Stimulated activated naive CD4-positive, alpha-beta T cell (primary cell): ENCODE measurements at places on chromosomes 3 and 15.

DNA sequence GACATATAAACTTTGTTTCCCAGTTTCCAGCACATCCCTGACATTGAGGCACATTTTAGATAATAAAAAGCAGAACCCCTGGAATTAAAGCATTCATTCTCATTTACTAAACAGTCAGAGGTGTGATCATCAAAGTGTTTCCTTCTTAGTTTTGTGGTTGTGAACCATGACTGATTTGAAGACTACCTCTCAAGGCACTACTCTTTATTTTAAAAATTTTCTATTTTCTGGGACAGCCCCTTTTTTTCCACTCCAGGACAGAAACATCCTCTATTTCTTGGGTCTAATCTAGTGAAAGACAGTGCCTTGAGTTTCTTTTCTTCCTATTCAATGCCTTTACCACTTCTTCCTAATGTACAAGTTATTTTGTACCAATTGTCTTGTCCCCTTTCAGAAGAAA, 5.2 kb downstream of the SST start:
- DNase-seq: no peak

- no peak for DNase-seq
Measured at GRCh38 chr3:169389925-169390253, 273.6 kb downstream of the MECOM start.

DNA sequence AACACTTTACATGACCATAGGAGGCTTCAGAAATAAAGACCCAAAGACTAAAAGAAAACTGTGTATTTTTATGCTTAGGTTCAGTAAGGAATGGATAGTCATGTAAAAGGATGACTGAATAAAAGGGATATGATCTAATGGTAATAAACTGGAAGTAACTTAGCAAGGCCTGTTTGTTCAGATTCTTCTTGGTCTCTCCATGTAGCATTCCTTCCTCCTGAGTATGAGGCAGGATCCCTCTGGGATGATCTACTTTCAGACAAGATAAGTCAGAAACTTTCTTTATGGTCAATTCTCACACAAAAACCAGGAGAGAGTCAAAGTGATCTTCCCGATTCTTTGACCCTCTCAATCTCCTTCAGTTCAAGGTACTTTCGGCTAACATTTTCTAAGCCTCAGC, 340.8 kb upstream of the DCBLD2 start:
- DNase-seq: no peak

DNA sequence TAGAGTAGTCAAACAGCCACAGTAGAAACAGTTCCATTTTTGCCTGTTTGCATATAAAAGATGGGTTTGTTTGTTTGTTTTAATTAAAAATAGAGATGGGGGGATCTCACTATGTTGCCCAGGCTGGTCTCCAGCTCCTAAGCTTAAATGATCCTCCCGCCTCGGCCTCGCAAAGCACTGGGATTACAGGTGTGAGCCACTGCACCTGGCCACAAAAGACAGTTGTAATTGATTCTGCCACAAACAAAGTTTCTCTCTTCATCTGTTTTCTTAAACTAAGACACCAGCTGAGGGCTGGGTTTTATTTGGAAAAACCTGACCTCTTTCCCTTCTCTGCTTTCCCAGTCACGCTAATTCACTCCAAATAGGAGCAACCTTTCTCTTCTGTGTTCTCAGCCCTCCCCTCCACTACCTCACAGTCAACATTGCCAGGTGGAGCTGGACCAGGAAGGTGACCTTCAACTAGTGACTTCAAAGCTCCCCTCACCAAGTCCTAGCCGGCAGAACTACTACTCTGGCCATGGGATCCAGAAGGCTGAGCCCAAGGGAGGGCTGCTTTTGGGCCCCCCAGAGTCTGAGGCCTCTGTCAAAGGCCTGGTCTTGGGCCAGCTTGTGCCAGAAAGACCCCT, 1.5 kb upstream of the IDH2 start:
- no peak for DNase-seq

DNA sequence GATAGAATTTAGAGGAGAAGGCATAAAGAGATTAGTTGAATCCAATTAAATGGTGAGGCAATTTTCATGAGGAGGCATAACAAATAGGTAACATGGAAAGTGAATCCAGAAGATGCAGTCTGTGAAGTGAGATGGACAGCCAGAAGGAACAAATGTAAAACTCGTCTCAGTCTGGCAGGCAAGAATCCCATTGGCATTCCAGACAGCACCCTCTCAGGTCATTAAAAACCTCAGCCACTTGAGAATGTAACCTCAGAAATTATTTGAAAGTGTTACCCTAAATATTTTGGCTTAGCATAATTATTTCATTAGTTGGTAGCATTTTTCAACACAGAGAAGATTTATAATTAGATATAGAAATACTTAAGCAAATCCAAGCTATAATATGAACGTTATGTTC, 342.3 kb downstream of the LRRC3B start:
- no peak for DNase-seq

GRCh38 chr3:41419809-41420208, 220.5 kb downstream of the CTNNB1 start:
- no peak for DNase-seq

DNA sequence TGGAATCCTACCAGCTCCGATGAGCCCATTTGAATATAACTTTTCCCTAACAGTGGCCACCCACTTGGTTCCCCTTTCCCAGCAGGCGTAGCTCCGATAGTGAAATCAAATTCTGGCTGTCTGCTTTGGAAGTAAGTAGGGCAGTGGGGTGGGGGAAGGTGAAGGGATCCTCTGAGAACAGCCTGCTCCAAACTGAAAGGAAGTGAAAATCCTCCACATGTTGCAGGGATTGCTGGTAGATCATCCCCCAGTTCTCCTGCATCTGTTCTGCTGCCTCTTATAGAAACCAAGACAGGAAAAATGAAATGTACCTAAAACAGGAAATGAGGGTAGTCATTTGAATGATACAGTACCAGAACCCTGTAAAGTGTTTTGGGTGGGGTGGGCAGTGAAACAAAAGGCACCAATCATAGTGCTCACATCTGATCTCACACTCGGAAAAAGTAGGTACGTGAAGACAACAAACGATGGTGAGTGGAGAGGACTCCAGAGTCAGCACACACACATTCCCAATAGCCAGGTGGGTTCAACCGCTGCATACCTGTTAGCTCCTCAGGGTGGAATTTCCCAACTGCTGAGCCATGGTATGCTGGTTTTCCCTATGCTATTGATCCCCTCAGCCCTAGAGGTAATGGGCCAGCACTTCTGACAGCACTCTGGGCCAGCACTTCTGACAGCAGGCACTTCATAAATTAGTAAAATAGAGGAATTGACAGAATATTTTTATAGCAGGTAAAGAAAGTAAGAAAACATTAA, 304.9 kb upstream of the ADAMTS9 start:
- no peak for DNase-seq

GRCh38 chr15:56064152-56064551, 70.7 kb upstream of the NEDD4 start:
- no peak for DNase-seq

DNA sequence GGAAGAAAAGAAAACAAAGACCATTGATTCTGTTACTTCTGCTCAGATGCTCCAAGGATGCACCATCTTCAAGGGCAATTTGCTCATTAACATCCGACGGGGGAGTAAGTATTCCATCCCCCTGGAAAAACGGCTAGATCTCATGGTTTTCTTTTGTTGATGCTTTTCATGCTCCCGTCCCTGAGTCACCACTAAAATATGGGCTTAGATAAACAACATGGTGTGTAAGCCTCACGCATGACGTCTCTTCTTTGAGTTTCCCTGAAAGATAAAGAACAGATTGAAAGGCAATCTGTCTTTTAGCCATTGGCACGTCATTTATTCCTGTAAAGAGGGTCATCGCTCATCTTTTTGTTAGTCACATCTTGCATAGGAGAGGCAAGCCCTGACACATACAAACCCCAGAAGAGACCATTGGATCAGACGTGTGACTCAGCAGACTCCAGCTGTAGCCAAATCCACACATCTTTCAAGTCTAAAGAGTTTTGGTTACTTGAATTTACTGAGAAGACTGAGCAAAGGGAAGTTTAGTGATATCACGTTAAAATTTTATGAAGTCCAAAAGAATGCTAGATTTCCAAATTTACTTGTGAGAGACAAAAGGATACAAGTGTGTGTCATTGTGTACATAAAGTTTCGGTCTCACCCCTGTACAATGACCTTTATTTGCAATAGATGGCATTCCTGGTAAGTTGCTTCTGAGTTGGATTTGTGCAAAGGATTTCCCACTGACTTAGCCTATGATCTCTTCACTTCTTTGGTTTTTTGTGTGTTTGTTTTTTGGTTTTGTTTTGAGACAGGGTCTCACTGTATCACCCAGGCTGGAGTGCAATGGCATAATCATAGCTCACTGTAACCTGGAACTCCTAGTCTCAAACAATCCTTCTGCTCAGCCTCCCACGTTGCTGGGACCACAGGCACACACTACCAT, 110.5 kb downstream of the PGPEP1L start:
- DNase-seq: no peak

GRCh38 chr3:197736010-197736490, 654 bp downstream of the RUBCN start:
- DNase-seq: no peak

DNA sequence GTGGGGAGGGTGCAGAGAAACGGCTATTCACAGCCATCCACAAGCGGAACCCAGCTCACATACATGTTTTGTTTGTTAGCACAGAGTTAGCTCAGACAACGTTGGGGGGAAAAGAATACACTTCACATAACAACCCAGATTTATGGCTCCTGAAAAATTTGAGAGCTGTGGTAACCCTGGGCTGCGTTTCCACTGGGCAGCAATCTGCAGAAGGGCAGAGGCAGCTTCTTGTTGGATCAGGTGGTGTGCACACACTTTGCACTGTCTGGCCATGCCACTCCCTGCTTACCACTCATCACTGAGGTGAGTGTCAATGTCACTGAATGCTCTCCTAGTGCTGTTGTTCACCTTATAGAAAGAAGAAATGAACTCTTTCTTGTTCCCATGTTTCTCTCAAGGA, 299.8 kb upstream of the SOX14 start:
- DNase-seq: no peak

DNA sequence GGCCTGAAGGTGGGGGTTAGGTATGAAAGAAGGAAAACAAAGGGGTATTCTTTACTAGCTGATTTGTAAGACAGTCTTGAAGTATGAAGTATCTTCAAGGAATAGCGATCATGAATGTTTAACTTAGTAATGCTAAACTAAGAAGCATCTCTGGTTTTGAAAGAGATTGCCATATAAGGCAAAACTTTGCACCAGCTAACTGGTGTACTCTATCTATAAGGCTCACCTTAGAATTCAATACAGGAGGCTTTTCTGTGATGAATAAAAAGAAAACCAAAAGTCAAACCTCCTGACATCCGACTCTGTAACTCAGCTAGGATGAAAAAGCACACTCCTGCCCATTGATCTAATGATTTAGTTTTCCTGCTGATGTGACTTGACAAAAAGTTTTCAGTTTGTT, 54.7 kb downstream of the FOXP1 start:
- DNase-seq: no peak

GRCh38 chr15:44246521-44247268, 41.8 kb upstream of the GOLM2 start:
- DNase-seq: no peak

DNA sequence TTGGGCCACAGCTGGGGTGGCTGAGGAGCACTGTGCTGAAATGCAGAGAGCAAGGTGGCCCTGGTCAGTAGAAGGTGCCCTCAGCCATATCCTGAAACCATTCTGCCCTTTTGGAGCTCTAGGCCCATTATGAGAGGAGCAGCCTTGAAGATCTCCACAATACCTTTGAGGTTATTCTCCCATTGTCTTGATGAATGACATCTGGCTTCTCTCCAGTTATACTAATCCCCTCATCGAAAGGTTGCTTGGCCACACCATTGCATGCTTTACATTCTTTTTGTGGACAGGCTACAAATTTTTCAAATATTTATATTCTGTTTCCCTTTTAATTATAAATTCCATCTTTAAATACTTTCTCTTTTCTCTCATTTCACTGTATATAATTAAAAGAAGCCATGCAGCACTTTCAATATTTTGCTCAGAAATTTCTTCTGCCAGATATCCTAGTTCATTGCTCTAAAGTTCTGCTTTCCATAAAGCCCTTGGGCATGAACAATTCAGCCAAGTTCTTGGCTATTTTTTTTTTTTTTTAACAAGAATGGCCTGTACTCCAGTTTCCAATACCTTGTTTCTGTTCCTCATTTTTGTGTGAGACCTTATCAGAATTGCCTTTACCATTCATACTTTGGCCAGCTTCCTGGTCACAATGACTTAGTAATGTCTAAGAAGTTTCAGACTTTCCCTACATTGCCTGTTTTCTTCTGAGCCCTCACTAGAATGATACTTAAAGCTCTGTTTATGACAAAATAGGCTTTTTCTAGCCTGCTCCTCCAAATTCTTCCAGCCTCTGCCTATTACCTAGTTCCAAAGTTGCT, 138.9 kb upstream of the SGO1 start:
- DNase-seq: no peak

- no peak for DNase-seq
Measured at GRCh38 chr15:90851114-90851513, 17.3 kb upstream of the FURIN start.

GRCh38 chr15:26759986-26760385, 12.9 kb downstream of the GABRB3 start:
- no peak for DNase-seq

DNA sequence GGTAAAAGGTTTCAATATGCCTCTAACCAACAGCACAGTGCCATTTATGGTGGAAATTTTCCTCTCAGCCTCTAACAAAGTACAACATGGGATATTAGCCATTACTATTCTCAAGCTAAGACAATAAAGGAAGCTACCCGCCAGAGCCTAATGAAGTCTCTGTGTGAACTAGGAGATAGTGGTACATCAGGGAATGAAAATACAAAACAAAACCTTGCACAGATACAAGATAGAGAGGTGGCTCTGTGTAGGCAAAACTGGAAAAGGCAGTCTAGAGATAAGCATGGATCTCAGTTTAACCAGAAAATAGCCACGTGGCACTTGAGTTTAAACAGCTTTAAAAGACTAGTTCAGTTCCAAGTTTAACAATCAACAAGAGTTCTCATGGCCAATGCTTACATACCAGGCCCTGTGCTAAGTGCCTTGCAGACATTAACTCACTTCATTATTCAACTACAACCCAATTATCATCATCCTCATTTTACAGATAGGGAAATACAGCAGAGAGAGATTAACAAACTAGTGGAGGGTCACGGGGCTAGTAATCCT, 279.3 kb downstream of the IGSF11 start:
- no peak for DNase-seq

DNA sequence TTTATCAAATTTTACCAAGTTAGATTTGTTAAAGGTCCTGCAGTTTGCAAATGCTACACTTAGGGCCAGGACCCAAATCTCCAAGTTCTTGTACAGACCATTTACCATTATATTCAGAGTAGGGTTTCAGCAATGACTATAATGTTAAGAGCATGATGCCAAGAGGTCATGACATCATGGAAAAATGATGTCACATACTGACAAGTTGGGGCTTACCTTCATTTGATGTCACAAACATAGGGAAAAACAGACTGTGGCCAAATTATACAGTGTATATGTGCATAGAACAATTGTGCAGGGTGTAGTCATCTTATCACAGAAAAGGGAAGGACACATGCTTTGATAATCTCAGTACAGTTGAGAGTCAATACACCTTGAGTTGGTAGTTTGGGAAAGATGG, 10.1 kb upstream of the THRB start:
- DNase-seq: no peak

DNA sequence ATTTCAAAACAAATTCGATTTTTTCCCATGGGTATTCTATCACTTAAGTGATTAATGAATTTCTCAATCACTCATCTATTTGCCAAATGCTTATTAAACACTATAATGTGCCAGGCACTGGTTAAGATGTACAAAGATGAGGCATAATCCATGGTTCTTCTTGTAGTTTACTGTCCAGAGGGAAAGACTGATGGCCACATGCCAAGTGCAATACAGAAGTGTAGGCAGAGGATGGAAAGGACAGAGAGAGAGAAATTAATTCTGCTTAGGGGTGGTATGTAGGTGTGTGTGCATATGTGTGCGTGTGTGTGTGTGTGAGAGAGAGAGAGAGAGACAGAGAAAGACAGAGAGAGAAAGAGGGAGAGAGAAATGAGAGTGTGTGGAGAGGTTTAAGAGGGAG, 120.8 kb upstream of the CCNL1 start:
- DNase-seq: no peak
